ENCODE measurements at places on chromosomes 1 and 21.
A peak's percentile ranks its signal among the peaks of the same experiment; 100 is the strongest.

DNA sequence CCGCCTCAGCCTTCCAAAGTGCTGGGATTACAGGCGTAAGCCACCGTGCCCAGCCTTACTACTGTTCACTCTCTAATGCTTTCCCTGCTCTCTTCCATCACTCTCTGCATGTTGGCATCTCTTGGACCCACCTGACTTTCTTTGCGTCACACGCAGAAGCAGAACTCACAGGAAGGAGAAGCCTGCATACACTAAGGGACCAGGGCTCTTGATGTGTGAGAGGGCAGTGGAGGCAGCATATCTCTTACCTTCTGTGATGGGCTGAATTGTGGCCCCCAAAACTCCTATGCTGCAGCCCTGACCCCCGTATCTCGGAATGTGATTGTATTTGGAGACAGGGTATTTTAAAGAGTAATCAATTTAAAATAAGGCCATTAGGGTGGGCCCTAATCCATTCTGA, 26.7 kb upstream of the SLAMF9 start:
- no peak for DNase-seq

DNA sequence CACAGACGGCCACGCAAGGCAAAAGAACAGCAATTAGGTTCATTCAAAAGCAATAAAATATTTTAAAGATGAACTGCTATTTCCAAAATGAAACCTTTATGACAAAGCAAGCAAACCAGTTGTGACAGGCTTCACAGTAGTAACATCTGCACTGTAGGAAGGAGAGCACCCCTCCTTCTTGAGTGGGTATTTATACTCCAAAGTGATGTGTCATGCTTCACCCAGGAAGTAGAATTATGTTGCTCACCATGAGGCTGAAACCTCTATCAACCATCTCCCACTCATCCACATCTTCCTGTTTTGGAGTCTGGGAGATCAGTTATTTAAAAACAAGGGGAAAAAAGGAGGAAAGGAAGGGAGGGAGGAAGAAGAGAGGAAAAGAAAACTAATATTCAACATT, 885 bp downstream of the OR2T10 start:
- DNase-seq, result no peak

- no peak for DNase-seq
Observed at GRCh38 chr1:192581131-192581927, 5.8 kb downstream of the RGS1 start.

DNA sequence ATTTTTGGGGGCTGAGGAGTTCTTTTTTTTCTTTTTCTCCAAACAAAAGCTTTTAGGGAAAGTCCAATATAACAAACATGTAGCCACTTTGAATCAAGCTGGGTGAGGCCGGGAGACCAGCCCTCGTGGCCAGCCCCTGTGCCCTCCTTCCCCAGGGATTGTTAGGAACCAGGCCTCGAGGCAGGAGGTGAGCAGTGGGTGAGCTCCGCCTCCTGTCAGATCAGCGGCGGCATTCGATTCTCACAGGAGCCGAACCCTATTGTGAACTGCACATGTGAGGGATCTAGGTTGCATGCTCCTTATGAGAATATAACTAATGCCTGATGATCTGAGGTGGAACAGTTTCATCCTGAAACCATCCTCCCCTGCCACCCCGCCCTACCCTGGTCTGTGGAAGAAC, 41.8 kb upstream of the TTC22 start:
- DNase-seq, result no peak

DNA sequence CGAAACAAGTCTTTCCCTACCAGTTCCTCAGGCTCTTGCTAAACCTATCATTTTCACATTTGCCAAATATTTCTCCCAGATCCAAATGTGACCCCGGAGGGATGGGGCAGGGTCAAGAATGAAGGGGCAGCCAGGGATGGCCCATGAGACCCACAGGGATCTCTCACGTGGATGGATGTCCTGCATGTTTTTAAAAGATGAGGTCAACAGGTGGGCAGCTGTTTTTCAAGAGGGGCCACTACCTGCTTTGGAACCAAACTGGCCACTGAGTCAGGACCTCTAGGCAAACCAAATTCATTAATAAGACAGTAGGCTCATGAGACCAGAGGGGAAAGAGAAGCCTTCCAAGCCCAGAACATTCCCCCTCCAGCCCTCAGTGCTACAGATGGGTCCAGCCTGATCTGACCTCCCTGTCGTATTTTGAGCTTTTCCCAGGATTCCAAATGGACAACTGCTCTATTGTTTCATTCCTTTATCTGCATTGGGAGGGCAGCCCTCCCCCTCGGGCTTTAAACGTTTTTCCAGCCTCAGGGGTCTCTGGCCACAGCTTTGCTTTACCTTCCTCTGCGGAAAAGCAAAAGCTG, 252.5 kb upstream of the IRF2BP2 start:
- no peak for DNase-seq

- DNase-seq, result no peak
Observed at GRCh38 chr1:244447552-244447951, 4.2 kb downstream of the ADSS2 start.

DNA sequence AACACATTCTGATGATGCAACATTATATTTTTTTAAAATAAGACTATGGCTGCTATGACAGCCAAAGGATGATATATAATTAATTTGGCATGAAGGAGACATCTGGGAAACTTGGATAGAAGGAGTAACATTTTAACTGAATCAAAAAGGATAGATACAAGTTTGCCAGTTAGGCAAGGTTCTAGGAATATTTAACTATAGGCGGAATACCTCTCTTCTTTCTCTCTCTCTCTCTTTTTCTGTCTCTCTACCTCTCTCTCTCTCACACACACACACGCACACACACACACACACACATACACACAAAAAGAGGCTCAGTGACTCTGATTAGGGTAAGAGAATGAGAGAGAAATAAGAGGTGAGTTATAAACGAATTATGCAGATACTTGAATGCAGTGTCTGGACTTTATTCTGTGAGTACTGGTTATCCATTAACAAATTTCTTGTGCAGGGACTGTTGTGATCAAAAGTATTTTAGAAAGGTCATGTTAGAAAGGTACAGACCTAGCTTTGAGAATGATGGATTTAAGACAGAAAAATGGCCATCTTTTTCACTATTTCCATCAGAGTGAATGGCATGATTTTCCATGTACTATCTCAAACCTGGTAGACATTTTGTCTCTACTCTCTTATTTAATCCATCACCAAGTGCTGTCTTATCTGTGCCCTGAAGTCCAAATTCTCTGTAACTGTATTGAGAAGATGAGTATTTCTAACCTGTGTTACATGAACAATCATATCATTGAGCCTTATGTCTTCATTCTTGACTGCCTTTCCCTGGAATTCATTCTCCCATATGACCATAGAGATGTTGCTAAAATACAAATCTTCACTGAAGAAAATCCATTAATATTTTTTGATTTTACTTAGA, 1106.9 kb upstream of the ADGRL4 start:
- no peak for DNase-seq

DNA sequence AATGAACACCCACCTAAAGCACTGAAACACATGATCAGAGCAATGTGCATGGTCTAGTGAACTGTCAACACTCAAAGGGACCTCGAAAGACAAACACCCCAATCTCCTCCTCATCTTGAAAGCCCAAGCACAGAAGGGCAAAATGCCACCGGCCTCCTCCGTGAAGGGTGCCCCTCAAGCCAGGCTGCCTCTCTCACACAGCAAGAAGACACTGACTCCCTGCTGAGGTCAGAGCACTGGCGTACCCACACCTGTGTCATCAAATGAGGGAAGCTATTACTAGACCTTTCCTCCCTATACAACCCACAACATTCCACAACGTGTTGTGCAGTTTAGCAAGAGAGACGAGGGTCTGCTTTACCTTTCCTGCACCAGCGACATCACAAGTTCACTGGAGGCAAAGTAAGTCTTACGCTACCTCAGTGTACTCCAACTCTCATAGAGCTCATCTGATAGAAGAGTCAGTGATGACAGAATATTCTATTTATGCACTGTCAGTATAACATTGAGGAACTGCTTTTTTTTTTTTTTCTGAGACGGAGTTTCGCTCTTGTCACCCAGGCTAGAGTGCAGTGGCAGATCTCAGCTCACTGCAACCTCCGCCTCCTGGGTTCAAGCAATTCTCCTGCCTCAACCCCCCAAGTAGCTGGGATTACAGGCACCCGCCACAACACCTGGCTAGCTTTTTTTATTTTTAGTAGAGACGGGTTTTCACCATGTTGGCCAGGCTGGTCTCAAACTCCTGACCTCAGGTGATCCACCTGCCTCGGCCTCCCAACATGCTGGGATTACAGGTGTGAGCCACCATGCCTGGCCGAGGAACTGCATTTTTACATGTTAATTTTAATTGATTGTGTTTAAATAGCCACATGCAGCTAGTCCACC, 3.3 kb downstream of the SH3BP5L start:
- no peak for DNase-seq

GRCh38 chr21:26124421-26124833, 46.1 kb downstream of the APP start:
- DNase-seq, result no peak

DNA sequence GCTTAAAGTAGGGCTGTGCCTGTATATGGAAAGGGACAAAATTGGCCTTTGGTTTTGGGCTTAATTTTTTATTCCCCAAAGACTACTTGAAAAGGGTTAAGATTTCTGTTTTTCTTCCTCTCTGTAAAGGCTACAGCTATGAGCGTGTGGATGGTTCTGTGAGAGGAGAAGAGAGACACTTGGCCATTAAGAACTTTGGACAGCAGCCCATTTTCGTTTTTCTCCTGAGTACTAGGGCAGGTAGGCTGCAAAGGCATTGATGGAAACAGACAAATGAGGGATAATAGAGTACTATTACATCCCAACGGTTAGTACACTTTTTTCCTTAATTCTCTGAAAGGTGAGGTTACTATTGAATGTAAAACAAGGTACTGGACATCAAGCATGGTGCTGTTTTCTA, 29.6 kb downstream of the CHD1L start:
- no peak for DNase-seq

DNA sequence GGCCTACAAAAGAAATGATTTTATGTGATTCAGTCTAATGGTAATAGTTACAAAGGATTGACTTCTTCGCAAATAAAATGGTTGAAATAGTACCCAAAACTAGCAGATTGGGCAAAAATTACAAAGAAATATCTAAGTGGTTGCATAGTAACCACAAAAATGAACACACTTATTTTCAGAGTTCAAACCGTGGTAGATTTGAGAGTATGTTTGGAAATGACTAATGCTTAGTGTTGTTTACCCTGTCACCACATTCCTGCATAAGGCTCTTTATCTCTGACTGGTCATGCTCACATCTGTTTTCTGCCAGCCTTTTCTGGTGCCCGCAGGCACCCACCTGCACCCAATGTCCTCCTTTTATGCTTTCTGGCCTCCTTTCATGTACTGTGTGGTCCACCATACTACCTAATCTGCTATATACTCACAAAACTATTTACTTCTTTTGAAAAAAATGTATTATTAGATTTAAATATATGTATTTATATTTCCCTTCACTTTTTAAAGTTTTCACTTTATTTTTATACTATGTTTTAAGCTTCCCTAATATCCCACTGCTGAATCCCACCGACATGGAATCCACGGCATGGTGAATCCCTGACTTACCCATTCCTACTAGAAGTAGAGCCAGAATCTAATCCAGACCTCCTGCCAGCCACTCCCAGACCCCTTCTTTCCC, 30.3 kb downstream of the PTPRC start:
- no peak for DNase-seq

GRCh38 chr1:4416189-4416588, 238.2 kb upstream of the AJAP1 start:
- DNase-seq, result no peak

GRCh38 chr21:32370998-32371766, 21.6 kb downstream of the URB1 start:
- no peak for DNase-seq

- DNase-seq, result peak; percentile 59
Observed at GRCh38 chr1:244865028-244865371, 657 bp upstream of the HNRNPU start.

- no peak for DNase-seq
Observed at GRCh38 chr1:108831225-108831624, 25.7 kb downstream of the AKNAD1 start.

- DNase-seq, result no peak
Observed at GRCh38 chr1:92443893-92444292, 42.8 kb downstream of the GFI1 start.

DNA sequence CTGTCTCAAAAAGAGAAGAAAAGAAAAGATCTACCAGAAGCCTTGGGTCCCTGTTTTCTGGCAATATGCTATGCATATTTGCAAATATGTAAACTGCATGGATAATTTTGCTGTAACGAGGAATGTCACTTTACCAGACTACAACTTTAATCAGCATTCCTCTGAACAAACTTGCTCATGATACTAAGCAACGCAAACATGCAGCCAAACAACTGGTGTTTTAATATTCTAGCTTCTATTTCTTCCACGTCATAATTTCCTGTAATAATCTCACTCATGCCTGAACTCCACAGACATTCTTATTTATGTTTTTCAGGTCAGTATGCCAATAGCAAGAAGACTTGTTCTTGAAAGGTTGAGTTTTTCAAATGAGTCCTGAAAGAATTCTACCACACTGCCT, 114.1 kb downstream of the SIM2 start:
- no peak for DNase-seq

- no peak for DNase-seq
Observed at GRCh38 chr1:79902418-79902817, 895.9 kb upstream of the ADGRL4 start.

DNA sequence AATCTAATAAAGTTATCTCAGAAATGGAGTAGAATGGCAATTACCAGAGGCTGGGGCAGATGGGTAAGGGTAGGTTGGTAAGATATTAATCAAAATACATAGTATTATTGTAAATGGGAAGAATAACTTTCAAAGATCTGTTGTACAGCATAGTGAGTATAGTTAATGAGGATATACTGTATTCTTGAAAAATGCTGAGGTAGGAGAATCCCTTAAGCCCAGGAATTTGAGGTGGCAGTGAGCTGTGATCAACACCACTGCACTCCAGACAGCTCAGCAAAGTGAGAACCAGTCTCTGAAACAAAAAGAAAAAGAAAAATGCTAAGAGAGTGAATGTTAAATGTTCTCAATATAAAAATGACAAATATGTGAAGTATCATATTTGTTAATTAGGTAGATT, 1033.7 kb downstream of the KCNT2 start:
- DNase-seq, result no peak

- no peak for DNase-seq
Observed at GRCh38 chr21:42044871-42045495, 26.1 kb upstream of the UMODL1 start.

- no peak for DNase-seq
Observed at GRCh38 chr1:17567582-17567981, 28.1 kb downstream of the ARHGEF10L start.

DNA sequence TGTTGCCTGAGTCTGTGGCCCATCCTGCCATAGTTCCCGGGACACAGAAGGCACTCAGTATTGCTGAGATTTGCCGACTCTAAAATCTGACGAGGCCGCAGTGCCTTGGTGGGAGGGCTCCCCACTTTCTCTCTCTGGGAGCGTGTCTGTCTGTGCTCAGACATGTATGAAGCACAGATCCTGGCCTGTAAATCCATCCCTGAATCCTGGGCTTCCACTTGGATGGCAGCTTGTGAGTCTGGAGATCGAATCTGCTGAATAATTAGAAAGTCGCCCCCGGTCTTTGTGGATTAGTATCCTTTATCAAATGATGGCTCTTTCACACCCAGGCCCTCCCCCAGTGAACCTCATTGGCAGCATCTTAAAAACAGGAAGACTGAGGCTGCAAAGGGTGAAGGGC, 10.4 kb downstream of the UBASH3A start:
- DNase-seq, result no peak
